OCI-M1 (cell line): ENCODE measurements at places on chromosomes 11 and 22.

- no peak for DNase-seq
These were observed 9.6 kb upstream of the ALKBH3 start for GRCh38 chr11:43871051-43871450.

DNA sequence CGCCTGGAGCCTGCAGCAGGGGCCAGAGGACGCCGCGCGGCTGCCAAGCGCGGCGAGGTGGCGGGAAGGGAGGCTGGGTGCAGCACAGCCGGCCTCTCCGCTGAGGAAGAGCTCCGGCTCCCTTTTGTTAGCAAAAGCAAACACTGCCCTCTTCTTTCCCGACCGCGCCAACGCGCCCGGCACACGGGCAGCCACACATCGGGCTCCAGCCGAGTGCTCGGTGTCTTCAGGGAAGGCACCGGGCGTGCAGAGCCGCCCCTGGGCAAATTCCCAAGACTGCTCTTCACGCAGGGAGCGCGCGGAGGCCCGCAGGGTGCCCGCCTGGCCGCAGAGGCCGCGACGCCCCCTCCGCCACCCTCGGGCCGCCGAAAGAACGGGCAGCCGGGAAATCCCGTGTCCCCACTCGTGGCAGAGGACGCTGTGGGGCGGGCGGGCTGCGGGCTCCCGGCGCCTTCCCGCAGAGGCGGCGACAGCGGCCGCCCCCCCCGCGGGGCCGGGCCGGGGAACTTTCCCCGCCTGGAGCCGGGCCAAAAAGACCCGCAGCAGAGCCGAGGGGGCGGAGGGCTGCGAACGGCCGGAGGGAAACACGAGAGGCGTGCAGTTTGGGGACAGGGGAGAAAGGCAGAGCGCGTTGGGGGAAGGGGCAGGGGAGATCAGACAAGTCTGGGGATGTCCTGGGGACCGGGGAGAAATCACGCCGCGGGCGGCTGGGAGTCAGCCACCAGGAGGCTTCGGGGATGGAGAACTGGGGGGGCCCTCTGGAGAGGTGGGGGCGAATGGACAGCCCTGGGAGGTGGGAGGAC lies 931 bp downstream of the CADM1 start:
- no peak for DNase-seq

DNA sequence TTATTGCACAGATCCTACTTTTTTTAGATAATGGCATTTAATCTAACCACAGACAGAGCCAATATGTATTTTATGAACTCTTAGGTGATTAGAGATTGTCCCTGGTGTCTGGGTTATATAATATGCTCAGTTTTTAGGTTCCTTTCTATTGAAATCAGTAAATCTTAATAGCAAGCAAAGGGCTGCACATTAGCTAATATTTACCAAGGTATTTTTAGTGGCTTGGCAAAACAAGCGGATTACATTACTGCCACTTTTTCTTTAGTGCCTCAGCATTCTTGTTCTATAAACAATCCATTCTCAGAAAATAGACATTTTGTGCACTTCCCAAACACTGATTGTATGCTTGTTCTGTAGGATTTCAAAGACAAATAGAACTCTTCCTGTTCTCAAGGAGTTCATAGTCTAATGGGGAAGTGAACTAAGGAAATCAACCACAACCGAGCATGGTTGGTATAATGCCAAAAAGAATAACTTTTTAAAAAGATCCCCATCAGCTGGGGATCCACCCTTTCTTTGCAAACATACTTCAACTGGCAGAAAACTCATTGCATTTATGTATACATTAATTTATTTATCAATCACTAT lies 23.8 kb downstream of the KCNJ1 start:
- DNase-seq, result no peak

DNA sequence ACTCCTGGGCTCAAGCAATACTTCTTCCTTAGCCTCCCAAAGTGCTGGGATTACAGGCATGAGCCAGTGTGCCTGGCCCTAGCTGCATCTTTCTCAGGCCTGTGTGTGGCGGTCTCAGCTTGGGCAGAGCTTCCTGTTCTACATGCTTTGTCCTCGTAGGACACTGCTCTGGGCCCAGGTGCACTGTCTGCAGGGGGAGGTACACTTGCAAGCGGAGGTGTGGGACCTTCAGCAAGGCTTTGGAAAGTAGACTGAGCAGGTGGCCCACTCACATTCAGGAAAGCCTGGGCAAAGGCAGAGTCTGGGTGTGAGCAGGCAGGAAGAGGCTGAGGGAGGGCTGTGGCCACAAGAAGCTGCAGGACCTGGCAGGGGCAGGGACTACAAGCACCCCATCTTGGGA lies 33.6 kb upstream of the SUSD2 start:
- no peak for DNase-seq

GRCh38 chr11:35077709-35078469 lies 61.1 kb upstream of the CD44 start:
- DNase-seq, result peak; percentile 36

GRCh38 chr11:88535916-88536547 lies 198.5 kb upstream of the CTSC start:
- DNase-seq, result peak; percentile 81

GRCh38 chr11:97069160-97069559 lies 679.3 kb downstream of the JRKL start:
- no peak for DNase-seq

- no peak for DNase-seq
These were observed 942 bp upstream of the RPS6KA4 start for GRCh38 chr11:64357904-64358535.

- peak; percentile 42 for DNase-seq
These were observed at the start of gene PARVB for GRCh38 chr22:44024288-44024921. Gene PARVB (plus strand): TSS chr22:44024302. CDS start chr22:44024340, 38 bp downstream.

DNA sequence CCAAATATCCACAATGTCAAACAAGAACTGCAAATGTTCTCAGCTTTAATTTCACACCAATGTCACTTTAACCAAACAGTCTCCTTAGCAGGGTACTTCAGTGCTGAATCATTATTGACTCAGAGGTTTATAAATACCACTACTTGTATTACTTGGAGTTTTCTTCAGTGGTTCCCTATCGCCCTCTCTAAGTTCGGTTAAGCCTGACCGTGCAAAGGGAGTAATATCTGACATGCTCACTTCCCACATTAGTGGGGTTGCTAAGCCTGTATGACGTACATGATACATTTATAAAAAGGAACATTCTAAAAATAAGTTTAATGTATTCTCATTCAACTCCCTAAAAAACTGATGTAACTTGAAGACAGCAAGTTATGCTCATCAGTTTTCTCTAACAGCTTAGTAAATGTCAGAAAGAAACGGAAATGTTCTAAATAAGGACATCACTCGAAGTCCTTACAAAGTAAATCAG lies 93.1 kb upstream of the ZC3H12C start:
- peak; percentile 96 for DNase-seq

DNA sequence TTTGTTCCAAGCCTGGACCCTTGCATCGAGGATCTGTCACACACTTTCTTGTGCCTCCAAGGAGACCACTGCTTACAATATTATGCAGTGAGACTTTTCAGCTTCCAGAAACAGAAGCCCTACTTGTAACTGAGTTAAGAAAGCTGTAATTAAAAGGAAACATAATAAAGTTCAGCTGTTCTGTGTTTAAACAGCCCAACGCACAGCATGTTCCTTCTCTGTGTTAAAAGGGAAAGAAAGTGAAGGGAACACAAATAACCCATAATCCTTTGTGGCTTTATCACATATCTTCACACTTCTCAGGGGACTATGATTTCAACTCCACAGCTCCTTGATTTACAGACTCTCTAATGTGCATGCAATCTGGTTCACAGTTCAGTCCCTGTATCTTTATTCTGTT lies 200.3 kb upstream of the MTNR1B start:
- DNase-seq, result peak; percentile 43

GRCh38 chr11:124536520-124536919 lies 6.9 kb downstream of the OR8B12 start:
- DNase-seq, result peak; percentile 99

DNA sequence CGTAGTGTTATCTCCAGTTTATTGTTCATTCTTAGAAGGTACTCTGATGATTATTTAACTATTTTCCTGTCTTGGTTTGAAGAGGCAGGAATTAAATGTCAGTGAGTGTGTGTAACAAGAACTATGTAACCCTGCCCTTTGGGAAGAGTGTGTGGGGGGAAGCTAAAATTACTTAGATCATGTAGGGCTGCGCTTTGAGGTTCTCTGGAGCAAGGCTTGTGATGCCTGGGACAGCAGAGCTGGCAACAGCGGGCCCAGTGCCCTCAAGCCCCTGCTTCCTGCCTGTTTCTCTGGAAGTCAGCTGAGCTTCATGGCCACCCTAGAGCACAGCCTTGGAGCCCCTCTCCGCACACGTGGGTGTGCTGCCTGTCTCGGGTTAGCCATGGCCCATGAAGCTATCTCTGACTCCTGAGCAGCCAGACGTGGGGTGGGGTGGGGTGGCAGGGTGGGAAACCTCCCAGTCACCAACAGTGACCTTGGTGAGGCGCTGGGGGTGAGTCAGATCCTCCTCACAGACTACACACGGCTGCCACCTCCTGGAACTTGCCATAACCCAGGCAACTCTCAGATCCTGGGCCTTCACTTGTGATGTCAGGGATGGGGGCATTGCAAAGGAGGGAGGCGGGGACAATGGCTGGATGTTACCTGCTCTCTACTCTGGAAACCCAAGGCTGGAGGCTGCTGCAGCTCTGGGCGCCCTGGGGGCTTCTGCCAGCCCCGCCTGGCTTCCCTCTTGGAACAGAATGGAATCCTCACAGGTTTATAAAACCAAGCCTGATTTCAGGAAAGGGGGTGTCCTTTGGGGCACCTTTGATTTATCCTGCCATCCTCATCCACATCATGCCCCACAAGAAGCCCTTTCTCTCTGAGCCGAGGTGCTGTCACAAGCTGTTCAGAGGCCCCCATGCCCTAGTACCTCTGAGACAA lies 88.6 kb downstream of the SNX19 start:
- peak; percentile 44 for DNase-seq

DNA sequence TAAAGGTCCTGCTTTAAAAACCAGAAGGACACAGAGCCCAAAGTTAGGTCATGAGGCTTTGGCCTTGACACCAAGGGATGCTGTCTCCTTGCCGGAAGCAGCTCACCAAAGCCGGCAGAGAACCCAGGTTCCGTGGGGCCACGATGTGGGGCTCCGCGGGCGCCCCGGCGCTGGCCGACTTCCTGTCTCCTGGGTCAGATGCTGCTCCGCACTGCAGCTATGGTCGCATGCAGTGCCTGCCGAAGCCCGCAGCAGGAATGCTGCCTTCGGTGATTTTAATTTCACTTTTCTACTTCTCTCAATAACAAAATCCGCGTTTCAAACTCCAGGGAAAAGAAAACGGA lies 454 bp upstream of the OTUB1 start:
- DNase-seq, result peak; percentile 59

DNA sequence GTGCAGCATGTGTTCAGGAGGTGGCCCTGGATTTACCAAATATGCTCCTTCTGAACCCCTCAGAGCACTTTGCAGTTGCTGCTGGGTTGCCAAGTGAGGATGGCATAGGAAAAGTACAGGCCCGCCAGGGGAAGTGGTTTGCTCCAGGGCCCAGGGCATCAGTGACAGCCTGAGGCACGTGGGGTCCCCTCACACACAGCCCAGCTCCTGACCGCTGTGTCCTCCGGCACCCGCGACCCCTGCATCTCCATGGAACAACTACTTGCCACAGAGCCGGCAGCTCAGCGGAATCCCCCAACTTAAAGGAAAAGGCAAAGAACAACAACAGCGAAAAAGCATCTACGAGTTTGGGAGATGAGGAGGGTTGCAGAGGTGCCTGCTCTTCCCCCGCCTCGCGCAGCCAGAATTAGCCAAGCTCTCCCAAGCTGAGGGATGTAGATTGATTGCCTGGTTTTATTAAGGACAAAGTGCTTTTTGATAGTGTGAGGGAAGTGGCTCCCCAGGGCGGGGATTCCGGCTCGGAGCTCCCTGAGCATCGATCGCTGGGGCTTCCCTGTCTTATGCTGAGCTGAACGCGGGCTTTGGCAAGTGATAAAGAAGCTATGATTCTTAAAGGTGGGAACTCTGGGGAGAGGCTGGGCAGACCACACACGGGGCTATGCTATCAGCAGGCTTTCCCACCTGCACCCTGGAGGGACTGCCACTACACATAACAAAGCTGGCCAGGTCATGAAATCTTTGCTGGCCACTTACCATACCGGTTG lies 174.5 kb downstream of the CEP164 start:
- DNase-seq, result no peak

- peak; percentile 99 for DNase-seq
These were observed 11.1 kb downstream of the PPP6R3 start for GRCh38 chr11:68471360-68472340.

- no peak for DNase-seq
These were observed 109.0 kb upstream of the APOA1 start for GRCh38 chr11:116946414-116946813.

GRCh38 chr22:48746789-48747425 lies 1080.8 kb downstream of the BRD1 start:
- no peak for DNase-seq

GRCh38 chr11:68641880-68642279 lies 42.5 kb upstream of the GAL start:
- no peak for DNase-seq

- DNase-seq, result no peak
These were observed 92.8 kb upstream of the TEAD1 start for GRCh38 chr11:12581416-12581815.

GRCh38 chr11:14202251-14203196 lies 156.5 kb downstream of the RRAS2 start:
- no peak for DNase-seq

GRCh38 chr22:21657360-21658032 lies 8.3 kb upstream of the PPIL2 start:
- peak; percentile 94 for DNase-seq

DNA sequence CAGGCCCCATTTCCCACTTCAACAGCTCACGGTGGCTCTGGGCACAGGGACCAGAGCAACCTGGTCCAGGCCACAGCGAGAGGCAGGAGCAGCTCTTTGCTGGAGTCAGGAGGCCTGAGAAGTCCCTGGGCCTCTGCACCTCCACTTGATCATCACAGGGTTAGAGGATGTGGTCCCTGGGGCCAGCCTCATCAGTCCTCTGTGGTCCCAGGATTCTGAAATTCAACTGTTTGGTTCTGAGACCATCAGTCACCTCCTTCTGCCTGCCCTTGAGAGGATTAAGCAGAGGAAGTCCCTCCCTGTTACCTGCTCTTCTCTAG lies 24.9 kb upstream of the CBX7 start:
- no peak for DNase-seq

- no peak for DNase-seq
These were observed 18.7 kb upstream of the PPFIA1 start for GRCh38 chr11:70251659-70252321.

GRCh38 chr11:118252688-118253087 lies 523 bp upstream of the MPZL3 start:
- DNase-seq, result peak; percentile 76
